MCF 10A (cell line): ENCODE measurements at places on chromosomes 3 and 15. TPM values are rescaled to one million over a fixed set of nuclear protein-coding genes. Genes with fewer than 3 reads are reported as not detected.

Gene PLOD2
- total RNA-seq: 109 and 149 TPM in 2 replicates

Gene PFN2
- 117 and 142 TPM in 2 replicates for total RNA-seq

Gene CCDC191
- total RNA-seq: 3.8 and 5.2 TPM in 2 replicates

Gene CCDC9B
- total RNA-seq: 36.0 and 45.3 TPM in 2 replicates

GRCh38 chr3:39531066-39531465 lies 63.6 kb downstream of the MOBP start:
- H3K36me3 ChIP-seq: no peaks in the 10 kb centered on the region
- H3K4me1 ChIP-seq: peaks cover 22% of the 10 kb centered on the region
- DNase-seq: no peak
- peak overlapping the region; percentile 34 for H3K27ac ChIP-seq

DNA sequence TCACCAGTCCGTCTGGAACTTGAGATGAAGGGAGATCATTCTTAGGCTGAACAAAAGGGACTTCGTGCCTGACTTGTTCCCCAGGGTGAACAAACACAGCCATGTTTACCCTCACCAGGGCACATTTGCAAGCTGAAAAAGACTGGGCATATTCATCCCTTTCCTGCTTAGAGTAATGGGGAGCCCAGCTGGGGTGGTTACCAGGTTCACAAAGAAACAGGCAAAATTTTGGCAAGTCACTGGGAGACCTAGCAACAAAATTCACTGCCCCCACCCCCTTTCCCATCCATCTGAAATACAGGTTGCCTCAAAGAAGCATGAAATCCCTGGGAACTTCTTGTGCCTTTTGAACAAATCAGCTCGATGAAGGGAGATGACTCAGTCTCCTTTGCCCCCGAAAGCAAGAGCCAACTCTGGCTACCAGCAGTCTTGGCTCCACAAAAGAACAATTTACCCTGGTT lies 775.0 kb downstream of the SQOR start:
- no peak for DNase-seq
- no peak overlapping the region for H3K4me3 ChIP-seq
- no peaks in the 10 kb centered on the region for H3K36me3 ChIP-seq
- H3K4me1 ChIP-seq: peaks cover 13% of the 10 kb centered on the region
- no peaks in the 10 kb centered on the region for H3K27me3 ChIP-seq

- peaks cover 13% of the 10 kb centered on the region for H3K27me3 ChIP-seq
- no peaks in the 10 kb centered on the region for H3K36me3 ChIP-seq
- no peak overlapping the region for H3K4me3 ChIP-seq
- no peak overlapping the region for H3K27ac ChIP-seq
- no peak for DNase-seq
These were observed 35.7 kb downstream of the CORO2B start for GRCh38 chr15:68614286-68615035.

DNA sequence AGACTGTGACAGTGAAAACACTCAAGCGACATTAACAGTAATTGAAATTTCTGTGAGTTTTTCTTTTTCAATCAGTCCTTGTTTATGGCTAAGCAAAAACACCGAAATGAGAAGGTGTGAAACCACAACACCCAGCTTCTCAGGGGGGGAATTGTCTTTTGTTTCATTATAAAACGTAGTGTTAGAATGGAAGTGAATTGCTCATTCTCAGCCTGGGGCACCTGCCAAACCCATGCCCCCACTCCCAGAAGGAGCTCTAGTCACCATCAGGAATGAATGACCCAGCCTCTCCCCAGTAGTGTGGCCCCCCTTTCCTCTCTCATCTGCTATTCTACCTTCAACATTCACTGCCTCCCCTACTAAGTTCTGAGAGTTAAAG lies 185.8 kb upstream of the CFAP20DC start:
- DNase-seq: no peak
- H3K4me3 ChIP-seq: no peak overlapping the region
- no peak overlapping the region for H3K27ac ChIP-seq

DNA sequence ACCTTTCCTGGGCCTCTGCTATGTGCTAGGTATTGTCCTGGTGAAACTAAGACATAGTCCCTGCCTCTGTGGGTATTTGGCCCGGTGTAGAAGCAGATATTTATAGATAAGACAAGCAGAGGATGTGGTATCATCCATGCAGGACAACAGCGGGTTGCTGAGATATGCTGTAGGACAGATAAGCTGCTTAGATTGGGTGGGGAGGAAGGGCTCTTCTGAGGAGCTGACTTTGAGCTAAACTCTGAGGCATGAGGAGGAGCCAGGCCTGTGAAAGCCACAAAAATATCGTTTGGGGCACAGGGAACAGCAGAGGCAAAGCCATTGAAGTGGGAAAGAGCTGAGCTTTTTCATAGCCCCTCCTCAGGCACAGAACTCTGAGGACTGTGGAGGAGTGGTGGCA lies 492.5 kb upstream of the CFAP20DC start:
- no peak overlapping the region for H3K4me3 ChIP-seq
- no peaks in the 10 kb centered on the region for H3K27me3 ChIP-seq
- no peak for DNase-seq
- H3K4me1 ChIP-seq: peaks cover 17% of the 10 kb centered on the region
- H3K27ac ChIP-seq: no peak overlapping the region

DNA sequence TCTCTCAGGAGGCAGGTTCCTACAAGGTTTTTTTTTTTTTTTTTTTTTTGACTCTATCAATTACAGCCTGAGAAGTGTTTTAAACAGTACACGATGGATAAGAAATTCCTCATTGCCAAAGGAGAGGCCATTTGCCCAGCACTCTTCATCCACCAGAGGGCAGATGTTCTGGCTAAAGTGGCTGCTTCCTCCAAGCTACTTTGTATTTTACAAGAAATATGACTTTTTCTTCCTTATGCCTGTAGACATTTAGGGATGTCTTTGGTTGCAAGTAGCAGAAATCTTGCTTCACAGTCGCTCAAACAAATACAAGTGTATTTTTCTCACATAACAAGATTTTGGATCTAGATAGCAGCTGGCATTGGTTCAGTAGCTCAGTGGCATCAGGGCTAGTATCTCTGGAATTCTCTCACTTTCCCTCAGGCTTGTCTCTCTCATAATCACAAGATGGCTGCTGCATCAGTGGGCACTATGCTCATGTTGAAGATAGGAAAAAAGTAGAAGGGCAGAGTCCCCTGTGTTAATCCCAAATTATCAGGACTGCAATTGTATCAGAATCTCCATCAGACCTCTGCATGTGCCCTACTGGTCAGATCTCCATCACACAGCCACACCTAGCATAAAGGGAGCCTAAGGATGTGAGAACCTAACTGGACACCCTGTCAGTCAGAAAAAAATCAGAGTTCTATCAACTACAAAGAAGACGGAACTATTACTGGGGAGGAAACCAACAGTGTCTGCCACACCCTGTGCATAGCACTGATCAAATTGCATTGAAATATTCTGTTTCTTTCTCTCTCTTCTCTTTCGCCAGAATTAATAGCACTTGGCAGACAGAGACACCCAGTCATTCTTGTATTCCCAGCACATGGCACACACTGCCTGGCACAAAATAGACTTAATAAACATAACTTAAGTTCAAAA lies 138.9 kb upstream of the COL8A1 start:
- H3K36me3 ChIP-seq: no peaks in the 10 kb centered on the region
- H3K27ac ChIP-seq: no peak overlapping the region
- no peaks in the 10 kb centered on the region for H3K27me3 ChIP-seq
- peak; percentile 70 for DNase-seq
- H3K4me3 ChIP-seq: no peak overlapping the region
- peaks cover 28% of the 10 kb centered on the region for H3K4me1 ChIP-seq
